CD4-positive, alpha-beta T cell treated with Interleukin-10 for 1 hour (primary cell): ENCODE measurements at places on chromosomes 7 and 10.
A peak's percentile ranks its signal among the peaks of the same experiment; 100 is the strongest.

GRCh38 chr7:99997545-99998137 is 17.8 kb upstream of the ZKSCAN1 start:
- peak; percentile 83 for DNase-seq

- DNase-seq: no peak
Observed at GRCh38 chr7:128027485-128027980, 3.7 kb downstream of the LRRC4 start.

GRCh38 chr7:118974836-118975235 is 750.3 kb downstream of the ANKRD7 start:
- DNase-seq: no peak

DNA sequence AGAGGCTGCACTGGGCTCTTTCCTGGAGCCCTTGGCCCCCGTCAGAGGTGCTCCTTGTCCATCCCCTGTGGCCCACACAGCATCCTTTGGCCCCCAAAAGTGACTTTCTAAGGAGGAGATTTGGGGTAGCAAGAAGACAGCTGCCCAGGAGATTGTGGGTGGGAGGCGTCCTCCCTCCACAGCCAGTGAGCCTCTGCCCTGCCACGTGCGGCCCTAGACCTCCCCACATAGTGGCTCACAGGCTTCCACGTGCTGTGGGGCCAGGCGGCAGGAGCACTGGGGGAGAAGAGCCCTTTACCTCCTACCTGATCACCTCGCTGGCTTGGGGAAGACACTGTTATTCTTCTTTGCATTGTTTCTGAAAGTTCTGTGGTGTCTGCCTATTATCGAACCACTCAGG is 178.8 kb downstream of the TCERG1L start:
- DNase-seq: no peak

GRCh38 chr7:89283302-89283701 is 487.8 kb upstream of the TEX47 start:
- no peak for DNase-seq

- no peak for DNase-seq
Observed at GRCh38 chr10:123377883-123378282, 223.7 kb downstream of the BUB3 start.

DNA sequence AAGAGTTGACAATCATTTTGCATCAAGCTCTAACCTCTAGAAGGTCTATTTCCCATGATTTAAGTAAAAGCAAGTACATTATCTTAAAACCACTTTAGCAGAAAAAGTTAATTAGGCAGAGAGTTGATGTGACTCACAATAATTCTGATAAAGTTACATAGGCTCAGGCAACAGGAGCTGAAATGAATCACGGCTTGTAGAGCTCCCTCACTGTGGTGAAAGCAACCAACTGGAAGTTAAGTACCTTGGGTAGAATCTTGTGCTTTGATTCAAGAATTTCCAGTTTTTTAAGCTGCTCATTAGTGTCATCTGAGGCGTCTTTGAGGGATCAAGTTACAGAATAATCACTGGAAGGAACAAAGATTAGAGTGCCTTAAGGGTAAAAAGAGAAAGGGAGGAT is 68.9 kb upstream of the NFE2L3 start:
- DNase-seq: no peak

GRCh38 chr10:43843321-43844101 is 194.8 kb upstream of the ZNF32 start:
- DNase-seq: no peak

- no peak for DNase-seq
Observed at GRCh38 chr7:93720106-93720505, 145.6 kb upstream of the CALCR start.

- no peak for DNase-seq
Observed at GRCh38 chr7:47376991-47377616, 204.8 kb downstream of the TNS3 start.

- DNase-seq: no peak
Observed at GRCh38 chr10:7625836-7626235, 40.9 kb downstream of the ITIH5 start.

DNA sequence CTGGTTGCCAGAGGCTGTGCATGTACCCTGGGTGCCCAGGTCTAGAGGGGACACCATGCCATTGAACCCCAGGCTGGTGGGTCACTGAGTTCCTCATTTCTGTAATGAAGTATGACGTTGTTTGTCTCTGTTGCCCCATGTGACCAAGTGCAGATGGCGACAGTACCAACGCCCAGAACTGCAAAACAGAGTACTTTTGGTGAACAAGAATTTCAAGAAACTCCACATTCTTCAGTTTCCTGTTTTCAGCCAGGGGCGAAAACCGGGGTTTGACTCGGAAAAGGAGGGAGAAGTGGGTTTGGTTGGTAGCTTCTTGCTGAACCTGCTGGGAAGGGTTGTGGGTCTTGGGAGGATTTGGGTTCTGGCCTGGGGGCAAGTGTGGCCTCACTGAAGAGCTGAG is 18.2 kb downstream of the CYP17A1 start:
- no peak for DNase-seq

- peak; percentile 15 for DNase-seq
Observed at GRCh38 chr10:78756604-78757343, 312.0 kb upstream of the ZMIZ1 start.

- no peak for DNase-seq
Observed at GRCh38 chr10:58438340-58438871, 53.2 kb downstream of the TFAM start.

DNA sequence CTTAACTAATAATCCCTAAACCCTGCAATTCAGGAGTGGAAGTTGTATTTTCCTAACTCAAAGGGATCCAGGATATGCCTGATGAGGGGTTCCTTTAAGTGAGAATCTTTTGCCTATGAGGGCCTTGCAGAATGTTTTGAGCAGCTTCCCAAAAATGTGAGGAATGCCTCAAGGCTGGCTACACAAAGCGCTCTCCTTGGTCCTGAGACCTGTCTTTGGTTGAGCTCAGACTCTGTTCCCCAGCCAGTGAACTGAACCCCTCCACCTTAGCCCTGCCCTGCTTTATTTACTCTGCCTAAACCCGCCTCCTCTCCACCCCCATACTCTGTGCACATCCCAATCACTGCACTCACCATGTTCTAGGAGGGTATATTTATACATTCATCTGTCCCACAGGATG is 108.6 kb downstream of the NRCAM start:
- no peak for DNase-seq

GRCh38 chr7:94245500-94245899 is 149.2 kb upstream of the COL1A2 start:
- no peak for DNase-seq

GRCh38 chr10:99438890-99439289 is 8.5 kb upstream of the GOT1 start:
- DNase-seq: no peak

DNA sequence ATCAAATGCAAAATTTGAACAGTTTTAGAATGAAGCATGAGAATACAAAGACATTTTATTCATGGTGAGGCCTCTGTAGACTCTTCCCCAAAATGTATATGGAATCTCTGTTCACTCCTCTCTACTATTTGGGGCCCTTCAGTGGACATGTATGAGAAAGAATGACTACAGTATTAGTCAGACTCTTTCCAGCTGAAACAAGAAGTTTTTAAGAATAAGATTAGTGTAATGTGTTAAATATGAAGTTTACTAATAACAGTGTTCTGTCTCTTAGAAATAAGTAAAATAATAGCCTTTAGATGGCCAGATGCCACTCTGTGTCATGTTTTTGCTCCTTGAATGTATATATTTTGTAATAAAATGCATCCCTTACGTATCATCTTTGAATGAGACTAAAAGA is 585.6 kb downstream of the SUGCT start:
- no peak for DNase-seq

GRCh38 chr10:69956741-69957230 is 95.9 kb upstream of the MACROH2A2 start:
- DNase-seq: no peak

DNA sequence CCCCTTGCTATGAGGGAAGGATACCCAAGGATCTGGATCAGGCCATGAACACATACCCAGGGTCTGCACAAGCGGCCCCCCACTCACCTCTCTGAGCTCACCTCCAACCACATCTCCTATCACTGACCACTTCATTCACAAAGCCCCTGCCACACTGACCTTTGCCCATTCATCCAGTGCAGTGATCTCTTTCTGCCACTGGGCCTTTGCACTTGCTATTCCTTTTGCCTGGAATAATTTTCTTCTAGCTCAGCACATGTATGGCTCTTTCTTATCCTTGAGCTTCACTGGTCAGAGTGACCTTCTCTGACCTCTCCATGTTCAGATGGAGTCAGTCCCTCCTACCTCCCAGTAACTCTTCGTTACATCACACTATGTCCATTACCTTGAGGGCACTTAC is 48.3 kb downstream of the ADRA2A start:
- no peak for DNase-seq

DNA sequence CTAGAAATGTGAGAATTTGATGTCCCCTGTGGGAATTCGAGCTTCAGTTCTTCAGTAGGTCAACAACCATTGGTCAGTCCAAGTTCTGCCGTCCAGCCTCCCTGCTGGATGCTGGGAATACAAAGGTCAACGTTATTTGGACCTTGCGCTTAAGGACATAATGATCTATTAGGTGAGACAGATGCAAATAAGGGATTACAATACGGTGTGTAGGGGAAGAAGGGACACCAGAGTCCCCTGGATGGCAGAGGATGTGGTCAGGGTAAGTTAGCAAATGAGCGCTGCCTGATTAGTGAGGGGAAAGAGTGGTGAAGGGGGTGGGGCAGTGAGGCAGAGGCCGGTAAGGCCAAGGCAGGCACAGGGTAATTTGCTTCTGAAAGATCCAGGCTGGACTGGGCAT is 16.2 kb downstream of the CCNY start:
- DNase-seq: peak; percentile 32

DNA sequence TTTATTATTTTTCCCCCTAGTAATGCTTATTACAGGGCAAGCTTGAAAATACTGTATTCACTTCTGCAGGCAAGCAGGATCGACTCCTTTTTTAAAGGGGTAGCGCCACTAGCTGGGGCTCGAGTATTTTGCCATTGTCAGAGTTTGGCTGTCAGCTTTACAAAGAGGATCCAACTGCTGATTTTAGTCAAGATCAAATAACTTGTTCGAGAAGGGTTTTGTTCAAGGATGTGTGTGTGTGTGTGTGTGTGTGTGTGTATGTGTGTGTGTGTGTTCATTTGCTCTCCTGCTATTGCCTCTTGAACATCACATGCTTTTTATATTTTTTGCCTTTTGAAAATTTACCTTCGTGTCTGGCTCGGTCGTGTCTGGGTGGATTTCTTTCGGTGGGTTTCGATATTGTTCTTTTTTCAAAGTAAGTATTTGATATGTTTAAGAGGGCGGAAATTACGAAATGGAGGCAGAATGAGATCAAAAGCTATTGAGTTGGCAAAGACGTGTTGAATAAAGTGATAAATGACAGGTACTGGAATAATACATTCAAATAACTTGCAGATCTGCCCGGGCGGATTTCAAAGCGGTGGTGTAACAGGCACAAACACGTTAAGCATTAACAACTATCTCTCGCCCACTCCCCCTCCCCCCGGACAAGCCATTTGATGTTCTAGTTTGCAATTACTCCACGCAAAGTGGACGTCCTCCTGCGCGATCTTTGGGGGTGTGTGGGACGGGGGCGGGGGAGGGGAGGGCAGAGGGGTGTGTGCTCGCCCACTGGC is 1.1 kb downstream of the ARID5B start:
- peak; percentile 80 for DNase-seq

DNA sequence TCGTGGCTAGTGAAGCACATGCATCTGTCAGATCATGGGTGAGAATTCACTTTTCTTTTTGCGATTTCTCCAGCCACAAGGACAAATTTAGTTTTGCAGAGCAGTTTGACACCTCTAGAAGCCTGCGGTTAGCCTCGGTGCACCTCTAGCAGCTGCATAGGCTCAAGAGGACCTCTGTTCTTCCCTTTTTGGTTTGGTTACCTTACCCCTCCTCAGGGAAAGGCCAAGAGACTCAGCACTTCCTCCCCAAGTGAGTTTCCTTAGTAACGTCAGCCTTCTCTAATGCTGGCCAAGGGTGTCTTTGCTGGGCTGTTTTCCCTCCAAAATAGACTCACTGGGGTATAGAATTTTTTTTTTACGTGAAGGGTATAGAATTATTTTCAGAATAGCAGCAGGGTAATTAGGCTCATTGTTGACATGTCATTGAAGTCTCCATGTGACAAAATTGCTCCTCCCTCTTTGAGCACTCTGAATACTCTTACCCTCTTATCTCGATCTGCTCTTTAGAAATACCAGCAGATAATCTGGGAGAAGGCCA is 97.8 kb downstream of the AUTS2 start:
- DNase-seq: peak; percentile 15

- DNase-seq: peak; percentile 58
Observed at GRCh38 chr7:86926732-86927131, 132.7 kb downstream of the ELAPOR2 start.

GRCh38 chr7:787332-788240 is 44.7 kb upstream of the SUN1 start:
- DNase-seq: no peak

- DNase-seq: no peak
Observed at GRCh38 chr7:4734587-4735345, 40.7 kb upstream of the AP5Z1 start.

DNA sequence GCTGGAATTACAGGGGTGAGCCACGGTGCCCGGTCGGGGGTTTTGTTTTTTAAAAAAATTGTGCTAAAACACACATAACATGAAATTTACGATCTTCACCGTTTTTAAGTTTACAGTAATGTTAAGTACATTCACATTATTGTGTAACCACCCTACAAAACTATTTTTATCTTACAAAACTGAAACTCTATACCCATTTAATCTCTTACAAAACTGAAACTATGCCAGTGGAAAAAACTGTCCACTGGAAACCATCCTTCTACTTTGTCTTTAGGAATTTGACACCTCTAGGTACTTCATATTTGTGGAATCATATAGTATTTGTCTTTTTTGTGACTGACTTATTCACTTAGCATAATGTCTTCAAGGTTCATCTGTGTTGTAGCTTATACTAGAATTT is 1.0 kb upstream of the PSMC2 start:
- DNase-seq: no peak

DNA sequence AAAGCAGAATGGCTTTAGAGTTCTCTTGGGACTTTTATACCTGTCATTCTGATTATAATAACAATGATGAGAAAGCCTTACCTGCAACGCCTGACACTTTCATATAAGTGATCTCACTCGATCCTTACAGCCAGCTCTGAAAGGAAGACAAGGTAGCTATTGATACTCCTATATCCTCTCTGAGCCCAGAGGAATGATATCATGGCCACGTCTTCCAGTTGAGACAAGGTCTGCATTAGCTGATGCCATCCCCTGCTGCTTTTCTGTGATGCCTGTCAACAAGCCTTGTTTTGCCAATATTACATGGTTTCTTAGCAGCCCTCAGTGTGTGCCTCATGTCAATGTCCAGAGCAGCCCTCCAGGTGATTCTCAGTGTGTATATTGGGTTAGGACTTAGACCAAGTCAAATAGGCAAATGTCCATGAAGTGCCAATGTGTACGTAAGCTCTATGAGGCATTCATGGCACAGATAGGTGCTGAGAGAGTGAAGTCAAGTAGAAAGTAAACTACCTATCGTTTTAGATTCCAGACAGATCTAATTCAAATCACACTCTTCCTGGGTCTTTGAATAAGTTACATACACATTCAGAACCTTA is 405.9 kb downstream of the ADRA2A start:
- DNase-seq: no peak

DNA sequence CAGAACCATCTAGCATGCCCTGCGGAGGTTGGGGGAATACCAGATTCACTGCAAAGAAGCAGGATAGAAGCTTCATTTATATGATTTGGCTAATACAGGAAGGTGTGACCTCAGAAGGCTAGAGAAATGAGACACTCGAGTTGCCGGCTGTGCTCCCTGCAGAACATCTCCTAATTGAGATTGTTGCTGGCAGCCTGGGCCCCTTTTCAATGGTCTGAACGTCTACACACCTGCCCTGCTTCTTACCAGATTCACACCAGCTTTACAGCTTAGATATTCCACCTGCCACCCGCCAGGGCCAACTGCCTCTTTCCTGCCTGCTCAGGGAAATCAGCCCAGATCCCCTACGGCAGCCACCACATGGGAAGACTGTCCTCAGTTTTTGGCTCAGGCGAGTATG is 475.3 kb upstream of the AUTS2 start:
- no peak for DNase-seq
